ENCODE measurements at places on chromosomes 2 and 18.

DNA sequence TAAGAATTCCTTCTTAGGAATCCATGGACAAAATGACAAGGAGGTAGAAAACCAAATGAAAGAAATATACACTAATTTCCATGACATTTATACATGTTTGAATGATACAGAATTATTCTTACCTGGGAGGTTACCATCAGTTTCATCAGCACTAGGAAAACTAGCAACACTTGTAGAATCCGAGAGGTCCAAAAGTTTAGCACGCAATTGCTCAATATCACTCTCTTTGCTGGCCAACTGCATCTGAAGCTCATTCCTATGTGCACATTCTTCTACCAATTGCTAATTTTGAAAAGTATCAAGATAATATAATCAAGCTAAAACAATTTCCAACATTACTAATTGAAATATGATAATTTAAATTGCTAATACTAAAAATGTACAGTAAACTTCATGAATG, 144.8 kb downstream of the ROCK1 start:
- DNase-seq, result no peak

DNA sequence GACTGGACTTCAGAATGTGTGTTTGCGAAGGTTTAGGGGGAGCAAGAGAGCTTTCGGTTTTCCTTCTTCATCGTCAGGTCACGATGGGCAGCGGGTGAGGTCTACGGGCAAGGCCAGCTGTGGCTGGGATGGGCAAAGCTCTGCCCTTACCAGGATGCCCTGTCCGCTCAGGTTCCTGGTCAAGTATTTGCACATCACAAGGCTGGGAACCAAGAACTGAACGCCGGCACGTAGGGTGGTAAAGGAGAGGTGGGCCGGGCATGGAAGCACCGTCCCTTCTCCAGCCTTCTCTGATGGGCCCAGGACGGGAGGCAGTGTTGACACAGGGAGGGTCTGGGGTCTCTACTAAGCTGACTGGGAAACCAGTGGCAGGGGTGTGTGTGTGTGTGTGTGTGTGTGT, 50.5 kb upstream of the UBE2F start:
- DNase-seq, result no peak

DNA sequence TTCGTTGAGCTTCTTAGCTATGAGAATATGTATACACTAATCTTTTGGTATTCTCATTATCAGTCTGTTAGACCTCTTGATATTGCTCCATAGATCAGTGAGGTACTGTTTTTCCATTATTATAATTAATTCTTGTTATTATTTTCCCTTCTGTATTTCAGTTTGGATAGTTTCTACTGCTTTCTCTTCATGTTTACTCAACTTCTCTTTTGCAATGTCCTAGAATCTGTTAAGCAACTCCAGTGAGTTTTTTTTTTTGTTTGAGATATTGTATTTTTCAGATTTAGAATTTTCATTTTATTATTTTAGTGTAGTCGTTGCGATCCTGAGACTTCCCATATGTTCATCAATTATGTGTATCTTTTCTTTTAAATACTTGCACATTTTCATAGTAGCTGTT, 260.8 kb downstream of the SETBP1 start:
- DNase-seq, result no peak

GRCh38 chr18:8507361-8507760, 101.9 kb upstream of the RAB12 start:
- no peak for DNase-seq

DNA sequence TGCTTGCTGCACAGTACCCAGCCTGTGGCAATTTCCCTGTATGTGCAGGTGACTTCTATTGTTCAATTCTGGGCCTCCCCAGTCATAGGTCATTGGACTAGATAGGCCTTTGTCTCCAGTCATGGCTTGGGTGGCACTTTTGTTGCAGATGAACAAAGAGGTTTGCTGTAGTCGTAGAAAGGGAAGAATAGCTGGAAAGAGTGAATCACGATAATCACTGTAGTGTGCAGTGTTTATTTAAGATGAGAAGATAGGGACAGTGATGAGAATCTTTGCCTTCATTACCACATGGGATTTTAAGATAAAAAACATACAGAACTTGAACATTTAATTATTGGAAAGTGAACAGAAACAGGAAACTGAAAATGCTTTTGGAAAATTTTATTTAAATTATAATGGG, 156.1 kb upstream of the CYRIA start:
- DNase-seq, result no peak

- DNase-seq, result no peak
These were observed 1.5 kb downstream of the MTA3 start for GRCh38 chr2:42569883-42570282.

GRCh38 chr18:63145166-63145850, 174.3 kb downstream of the BCL2 start:
- DNase-seq, result no peak

DNA sequence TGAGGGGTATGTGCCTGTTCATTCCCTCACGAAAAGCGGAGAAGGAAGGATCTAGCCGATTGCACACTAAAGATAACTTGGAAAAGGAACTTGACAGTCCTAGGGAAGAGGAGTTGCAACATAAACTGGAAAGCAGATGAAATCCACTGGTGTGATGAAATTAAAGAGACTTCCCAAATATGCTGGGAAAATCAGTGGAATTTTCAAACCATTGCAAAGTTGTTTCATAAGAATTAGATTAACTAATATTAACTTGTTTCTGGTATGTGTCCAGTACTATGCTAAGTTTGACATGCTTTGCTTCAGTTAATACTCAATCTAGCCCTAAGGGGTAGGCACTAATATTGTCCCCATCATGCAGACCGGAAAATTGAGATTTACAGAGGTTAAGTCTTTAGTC, 222.7 kb downstream of the IKZF2 start:
- no peak for DNase-seq

DNA sequence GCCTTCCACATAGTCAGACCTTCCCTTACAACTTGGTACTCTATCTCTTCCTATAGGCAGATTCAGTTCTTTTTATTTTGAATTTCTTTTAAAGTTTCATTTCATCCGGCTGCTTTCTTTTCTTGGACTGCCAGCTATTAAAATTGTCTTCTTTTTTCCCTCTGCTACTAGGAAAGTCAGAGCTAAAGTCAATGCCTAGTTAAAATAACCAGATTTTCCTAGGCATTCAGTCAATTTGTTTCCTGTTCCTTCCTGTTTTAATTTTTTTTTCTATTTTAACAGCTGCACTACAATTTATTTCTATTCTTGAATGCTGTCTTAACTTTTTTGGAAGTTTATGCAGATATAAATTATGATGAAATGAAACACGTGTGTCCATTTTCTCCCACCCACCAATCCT, 84.8 kb downstream of the EVA1A start:
- DNase-seq, result no peak

DNA sequence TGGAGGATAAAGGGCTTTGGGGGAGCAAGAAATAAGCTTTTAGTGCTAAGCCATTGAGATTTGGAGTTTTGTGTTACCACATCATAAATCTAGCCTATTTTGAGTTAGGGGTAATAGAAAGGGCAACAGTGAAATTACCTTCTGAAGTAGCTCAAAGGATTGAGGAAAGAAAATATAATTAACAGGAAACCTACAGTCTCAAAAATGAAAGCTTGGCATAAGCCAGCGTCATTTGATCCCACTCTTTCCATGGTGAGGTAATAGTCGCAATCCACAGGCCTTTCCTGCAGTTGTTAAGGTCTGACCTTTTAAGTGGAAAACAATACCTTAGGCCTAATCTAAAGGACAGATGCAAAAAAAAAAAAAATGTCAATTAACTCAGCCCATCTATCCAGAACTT, 182.7 kb downstream of the UXS1 start:
- no peak for DNase-seq

- DNase-seq, result no peak
These were observed 77.7 kb upstream of the IGFBP5 start for GRCh38 chr2:216773072-216773471.

DNA sequence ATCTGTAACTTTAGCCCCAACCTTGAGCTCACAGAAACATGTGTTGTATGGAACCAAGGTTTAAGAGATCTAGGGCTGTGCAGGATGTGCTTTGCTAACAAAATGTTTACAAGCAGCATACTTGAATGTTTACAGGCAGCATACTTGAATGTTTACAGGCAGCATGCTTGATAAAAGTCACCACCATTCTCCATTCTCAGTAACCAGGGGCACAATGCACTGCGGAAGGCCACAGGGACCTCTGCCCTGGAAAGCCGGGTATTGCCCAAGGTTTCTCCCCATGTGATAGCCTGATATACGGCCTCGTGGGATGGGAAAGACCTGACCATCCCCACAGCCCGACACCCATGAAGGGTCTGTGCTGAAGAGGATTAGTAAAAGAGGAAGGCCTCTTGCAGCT, 52.4 kb downstream of the LONRF2 start:
- DNase-seq, result no peak

GRCh38 chr2:192070099-192070498, 124.6 kb downstream of the TMEFF2 start:
- DNase-seq, result no peak

DNA sequence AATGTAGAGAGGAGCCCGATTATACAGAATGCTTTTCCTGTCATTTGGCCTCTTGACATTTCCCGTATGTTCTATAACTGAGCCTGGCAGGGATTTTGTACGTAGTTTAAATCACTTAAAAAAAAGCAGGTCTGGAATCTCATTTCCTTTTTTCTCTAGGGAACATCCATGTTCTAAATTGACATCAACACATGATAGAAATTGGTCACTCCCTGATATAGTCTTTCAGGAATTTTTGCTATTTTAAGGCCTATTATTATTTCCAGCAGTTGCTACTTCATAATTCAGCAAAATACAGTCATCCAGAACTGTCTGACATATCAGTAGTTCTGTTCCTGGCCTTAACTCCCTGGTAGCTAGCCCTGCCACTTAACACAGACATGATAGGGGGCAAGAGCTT, 565.7 kb upstream of the ZEB2 start:
- DNase-seq, result no peak
